Choroid plexus epithelial cell (primary cell): ENCODE measurements at places on chromosomes 6 and 20.

- peak; percentile 75 for DNase-seq
These were observed 7.8 kb downstream of the UBE3D start for GRCh38 chr6:83057705-83058321.

DNA sequence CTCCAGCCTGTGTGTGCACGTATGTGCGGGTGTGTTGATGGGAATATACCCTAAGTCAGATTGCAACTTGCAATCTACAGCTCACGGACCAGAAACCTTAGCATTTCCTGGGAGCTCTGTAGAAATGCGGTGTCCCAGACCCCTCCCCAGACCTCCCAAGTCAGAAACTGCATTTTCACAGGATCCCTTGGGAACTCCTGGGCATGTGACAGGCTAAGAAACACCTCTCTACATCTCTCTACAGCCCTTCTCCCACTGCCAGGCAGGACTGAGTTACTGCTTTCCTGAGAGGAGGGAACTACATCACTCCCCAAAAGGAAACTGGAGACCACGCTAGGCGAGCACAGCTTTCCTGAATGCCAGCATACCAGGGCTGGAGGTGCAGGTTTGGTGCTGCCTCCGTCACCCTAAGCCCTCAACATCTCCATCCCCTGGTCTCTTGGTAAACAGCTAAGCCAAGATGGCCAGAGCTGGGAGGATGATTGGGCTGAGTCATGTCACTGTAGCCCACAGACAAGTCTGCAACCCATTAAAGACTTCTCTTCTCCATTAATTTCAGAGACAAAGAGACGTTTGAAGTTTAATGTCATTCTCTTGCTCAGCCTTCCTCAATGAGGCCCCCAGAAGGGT, 194.4 kb downstream of the BMP7 start:
- DNase-seq: no peak

DNA sequence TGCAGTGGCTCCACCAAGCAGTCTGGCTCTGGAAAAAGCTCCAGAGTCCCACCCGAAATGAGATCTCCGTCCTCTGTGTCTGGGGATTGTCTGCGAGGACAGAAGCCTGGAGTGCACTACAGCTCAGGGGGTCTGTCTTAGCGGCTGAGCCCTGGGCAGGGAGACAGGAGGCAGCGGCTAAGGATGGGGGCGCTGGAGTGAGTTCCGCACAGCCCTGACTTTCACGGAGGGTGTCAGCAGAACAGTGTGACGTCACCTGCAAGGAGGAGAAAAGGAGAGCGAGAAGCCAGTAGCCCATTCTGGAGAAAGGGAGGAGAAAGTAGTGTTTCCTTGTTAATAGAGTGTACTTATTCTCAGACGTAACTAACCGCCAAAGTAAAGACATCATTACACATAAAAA, 97.6 kb downstream of the FAM50B start:
- DNase-seq: no peak

DNA sequence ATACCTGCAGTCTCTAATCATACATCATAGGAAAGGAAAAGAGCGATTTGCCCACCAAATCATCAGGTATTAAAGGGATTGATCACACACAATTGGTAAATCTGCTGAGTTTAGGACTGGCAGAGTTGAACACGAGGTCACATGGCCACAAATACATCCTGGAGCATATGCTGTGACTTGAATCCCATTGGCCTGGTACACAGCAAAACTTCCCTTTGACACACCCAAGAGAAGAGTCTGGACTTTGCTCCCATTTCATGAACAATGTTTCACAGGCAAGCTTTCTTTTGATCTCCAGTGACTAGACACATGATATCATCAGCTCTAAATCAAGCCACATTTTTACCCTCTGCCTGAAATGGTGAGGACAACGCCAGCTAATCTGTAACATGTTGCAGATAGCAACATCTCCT, 117.9 kb downstream of the ISM1 start:
- no peak for DNase-seq

DNA sequence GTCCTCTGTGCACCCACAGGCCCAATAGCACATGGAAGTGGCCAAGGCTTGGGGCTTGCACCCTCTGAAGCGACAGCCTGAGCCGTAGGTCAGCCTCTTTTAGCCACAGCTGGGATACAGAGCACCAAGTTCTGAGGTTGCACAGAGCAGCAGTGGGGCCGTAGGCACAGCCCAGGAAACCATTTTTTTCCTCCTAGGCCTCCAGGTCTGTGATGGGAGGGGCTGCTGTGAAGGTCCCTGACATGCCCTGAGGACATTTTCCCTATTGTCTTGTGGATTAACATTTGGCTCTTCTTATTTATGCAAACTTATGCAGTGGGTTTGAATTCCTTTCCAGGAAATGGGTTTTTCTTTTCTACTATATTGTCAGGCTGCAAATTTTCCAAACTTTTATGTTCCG, 878.7 kb upstream of the MAN1A1 start:
- no peak for DNase-seq

GRCh38 chr6:97669191-97670031, 386.4 kb upstream of the MMS22L start:
- DNase-seq: peak; percentile 36

GRCh38 chr20:2603816-2604505, 48.5 kb upstream of the NOP56 start:
- DNase-seq: no peak

DNA sequence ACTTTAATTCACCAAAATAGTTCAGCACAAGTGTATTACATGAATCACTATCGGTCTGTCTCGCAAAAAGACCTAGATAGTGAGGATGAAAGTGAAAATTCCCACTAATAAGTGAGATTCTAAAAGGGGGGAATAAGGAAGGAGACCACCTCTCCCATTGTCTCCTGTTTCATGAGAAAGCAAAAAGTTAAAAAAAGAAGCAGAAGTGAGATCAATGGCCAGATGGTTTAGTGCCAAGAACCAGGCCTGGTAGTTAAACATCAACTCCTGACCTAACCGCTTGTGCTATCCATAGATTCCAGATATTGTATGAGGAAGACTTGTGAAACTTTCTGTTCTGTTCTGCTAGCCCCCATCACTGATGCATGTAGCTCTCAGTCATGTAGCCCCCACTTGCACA, 293.0 kb downstream of the RNGTT start:
- no peak for DNase-seq
